ENCODE measurements at places on chromosomes 12 and 14.
A peak's percentile ranks its signal among the peaks of the same experiment; 100 is the strongest.

DNA sequence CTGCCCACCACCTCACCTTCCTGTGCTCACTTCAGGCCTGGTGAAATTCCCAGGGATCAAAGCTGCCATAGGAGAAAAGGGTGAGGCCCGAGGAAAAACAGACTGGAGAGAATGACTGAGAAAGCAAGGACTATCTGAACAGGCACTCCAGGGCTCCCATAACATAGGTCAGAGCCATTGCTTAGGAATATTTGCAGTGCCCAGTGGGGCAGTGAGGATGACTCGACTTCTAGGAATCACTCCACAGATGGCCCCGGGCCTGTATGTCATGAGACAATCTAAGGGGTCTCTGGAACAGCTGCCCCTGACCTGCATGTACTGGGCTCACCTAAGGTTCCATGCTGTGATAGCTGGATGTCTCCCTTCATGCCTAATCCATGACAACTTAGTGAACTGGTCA is 51.6 kb downstream of the GPHB5 start:
- no peak for DNase-seq
- H3K4me3 ChIP-seq: no peak overlapping the region
- H3K36me3 ChIP-seq: no peaks in the 10 kb centered on the region
- no peaks in the 10 kb centered on the region for H3K27me3 ChIP-seq

DNA sequence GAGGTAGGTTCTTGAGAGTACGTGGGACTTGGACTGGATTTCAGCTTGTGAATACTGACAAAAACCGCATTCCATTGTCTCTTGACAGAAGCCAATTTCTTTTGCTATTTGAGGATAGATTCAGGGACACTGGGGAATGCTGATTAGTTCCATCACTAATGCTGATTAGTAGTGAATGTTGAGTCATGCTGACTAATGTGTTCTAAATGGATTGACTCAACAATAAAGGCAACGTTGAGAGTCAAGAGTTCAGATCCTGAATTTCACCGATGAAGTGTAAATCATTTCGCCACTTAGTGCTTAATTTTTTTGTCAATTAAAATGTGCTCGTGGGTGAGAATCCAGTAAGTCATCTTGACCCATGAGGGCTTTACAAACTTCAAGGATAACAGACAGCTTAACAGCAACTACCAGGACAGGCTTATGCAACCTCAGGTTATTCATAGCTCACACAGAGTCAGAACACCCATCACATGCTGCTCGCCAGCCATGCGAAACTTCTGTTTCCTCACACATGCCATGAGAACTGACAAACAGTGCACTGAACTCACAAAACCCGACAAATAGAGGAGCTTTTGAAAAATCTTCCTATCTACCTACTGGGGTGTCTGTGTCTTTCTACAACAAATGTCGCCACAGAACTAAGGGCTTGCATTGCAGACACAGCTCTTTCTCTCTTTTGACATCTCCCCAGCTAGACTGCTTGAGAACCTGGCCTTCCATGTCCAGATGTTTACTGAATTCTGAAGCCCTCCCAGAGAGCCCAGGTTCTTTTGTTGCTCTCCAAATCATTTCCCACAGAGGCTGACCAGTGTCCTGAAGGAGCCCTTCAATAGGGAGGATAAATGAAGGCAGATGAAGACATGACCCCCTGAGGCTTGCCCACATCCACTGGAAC is 316.4 kb downstream of the ZFP36L1 start:
- peaks cover 52% of the 10 kb centered on the region for H3K4me1 ChIP-seq
- no peak overlapping the region for H3K4me3 ChIP-seq
- no peaks in the 10 kb centered on the region for H3K36me3 ChIP-seq
- H3K27me3 ChIP-seq: no peaks in the 10 kb centered on the region
- peak; percentile 94 for DNase-seq

DNA sequence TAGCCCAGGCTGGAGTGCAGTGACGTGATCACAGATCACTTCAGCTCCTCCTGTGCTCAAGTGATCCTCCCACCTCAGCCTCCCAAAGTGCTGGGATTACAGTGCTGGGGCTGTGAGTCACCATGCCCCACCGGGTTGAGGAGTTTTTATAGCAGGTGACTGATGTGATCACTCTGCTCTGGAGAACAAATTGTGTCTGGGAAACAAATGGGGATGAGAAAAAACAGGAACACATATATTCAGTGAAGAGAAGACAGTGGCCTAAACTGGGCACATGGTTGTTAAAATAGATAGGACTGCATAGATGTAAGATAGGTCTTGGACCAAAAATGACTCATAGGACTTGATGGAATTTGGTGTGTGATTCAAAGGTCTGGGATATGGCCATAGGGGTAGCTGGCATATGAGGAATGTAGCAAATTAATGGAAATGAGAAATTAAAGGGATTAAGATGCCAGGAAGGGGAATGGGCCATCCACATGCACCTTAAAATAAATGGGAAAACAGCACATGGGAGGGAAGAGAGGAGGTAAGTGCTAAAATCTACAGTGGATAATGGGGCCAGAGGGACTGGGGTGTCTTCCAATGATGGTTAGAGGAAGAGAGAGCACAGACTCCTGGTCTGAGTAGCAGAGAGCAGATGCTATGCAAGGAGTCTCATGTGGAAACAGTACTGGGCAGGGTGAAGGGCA is 11.2 kb downstream of the BCAT1 start:
- no peak overlapping the region for H3K4me3 ChIP-seq
- no peak overlapping the region for H3K27ac ChIP-seq
- H3K36me3 ChIP-seq: no peaks in the 10 kb centered on the region
- H3K27me3 ChIP-seq: no peaks in the 10 kb centered on the region

DNA sequence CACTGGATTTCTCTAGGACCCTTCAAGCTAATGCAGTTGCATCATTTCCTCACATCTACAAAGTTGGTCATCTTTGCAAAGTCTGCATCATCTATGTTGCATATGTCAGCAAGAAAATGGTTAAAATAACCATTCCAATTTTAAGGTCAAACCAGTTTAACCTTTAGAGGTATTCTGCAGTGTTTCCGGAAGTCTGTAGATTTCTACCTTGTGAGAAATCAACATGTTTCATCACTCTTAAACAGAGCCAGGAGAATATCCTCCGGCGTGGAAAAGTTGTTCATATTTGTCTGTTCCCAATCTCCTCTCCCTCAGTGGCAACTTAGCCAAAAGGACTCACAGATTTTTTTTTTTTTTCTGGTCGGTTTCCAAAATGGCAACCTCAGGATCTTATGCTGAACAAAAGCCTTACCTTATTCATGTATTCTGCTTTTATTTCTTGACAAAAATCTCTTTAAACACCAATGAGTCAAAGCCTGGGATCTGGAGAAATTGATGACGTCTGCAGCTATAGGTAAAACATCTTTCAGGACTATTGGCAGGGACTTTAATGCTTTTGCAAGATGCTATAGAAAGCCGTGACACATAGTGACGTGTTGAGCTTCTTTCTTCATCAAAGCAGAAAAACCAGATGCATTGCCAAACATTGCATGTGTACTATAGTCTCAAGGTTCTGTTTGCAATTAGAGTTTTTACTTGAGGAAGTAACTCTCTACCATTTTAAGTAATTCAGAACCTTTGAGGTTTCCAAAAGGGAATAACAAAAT is 16.0 kb upstream of the CDK17 start:
- peaks cover 14% of the 10 kb centered on the region for H3K4me1 ChIP-seq
- no peaks in the 10 kb centered on the region for H3K36me3 ChIP-seq
- no peak overlapping the region for H3K27ac ChIP-seq
- no peak overlapping the region for H3K4me3 ChIP-seq
- peak; percentile 93 for DNase-seq

DNA sequence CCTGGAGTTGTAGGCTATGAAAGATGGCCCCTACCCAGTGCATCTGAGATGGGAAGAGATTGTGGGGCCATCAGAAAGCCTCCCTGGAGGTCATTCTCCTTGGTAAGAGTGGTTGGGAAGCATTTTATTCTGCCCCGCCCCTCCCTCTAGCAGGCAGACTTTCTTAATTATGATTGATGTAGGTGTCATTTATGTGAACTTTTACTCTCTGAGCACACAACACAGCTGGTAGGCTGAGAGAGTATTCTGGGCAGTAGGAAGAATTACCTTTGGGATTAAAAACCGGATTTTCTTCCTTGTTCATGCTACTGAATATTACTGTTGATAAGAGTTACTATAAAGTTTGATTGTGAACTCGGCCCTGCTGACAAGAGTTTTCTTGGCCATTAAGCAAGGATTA is 266.8 kb downstream of the TTC6 start:
- no peak overlapping the region for H3K4me3 ChIP-seq
- no peaks in the 10 kb centered on the region for H3K4me1 ChIP-seq
- no peak overlapping the region for H3K27ac ChIP-seq
- H3K27me3 ChIP-seq: no peaks in the 10 kb centered on the region
